Mesendoderm (in vitro differentiated cells): ENCODE measurements at places on chromosomes 12 and 14.
A peak's percentile ranks its signal among the peaks of the same experiment; 100 is the strongest.

DNA sequence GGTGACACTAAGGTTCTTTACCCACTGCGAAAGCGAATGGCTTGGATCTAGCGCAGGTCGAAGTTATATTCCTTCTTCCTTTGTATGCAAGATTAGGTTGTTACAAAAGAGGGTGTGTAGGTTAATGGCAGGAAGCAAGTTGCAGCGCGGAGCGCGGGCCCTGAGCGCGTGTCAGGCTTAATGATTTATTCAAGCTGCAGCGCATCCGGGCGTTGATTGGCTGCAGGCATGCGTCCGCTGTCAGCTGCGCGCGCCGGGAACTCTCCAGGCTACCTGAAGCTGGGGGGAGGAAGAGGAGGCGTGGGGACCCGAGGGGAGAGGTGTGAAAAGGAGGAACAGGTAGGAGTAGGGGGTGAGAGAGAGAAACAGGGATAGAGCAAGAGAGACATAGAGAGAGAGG lies 7.4 kb downstream of the ASCL1 start:
- peak; percentile 73 for DNase-seq

GRCh38 chr14:22656945-22657731 lies 13.0 kb upstream of the OR6J1 start:
- peak; percentile 50 for DNase-seq

- DNase-seq: peak; percentile 72
Observed at GRCh38 chr12:103571286-103571685, 15.8 kb upstream of the STAB2 start.

DNA sequence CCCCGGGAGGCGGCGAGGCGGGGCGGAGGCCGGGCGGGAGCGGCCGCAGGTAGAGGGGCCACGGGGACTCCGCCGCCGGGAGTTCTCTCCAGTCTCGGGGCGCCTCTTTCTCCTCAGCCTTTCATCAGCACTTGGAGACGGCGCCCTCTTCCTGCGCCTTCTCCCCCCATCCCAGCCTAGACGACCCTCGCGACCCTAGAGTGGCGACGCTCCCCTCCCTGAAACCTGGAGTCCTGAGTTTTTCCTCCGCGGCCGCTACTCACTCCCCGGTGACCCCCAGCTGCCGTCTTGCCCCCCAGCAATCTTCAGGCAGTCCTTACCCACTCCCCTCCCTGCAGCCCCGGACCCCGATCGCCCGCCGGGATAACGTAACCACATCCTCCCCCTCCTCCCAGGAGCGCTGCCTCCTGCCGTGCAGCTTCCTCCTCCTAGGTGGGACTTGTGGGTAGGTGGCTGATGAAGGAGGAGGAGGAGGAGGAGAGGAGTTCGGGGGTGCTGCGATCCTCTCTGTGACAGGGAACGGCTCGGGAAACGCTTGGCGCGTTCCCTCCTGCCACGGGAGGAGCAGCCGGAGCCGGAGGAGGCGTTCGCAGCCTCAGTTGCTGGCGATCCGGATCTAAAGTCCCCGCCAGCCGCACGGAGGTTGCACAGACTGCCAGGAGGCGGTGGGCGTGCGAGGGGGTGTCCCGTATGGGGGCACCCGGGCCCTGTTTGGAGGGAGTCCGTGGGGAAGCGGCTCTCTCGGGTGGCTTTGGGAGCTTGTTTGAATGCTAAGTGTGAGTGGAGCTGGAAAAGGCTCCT lies 891 bp downstream of the PLEKHA5 start:
- peak; percentile 76 for DNase-seq

DNA sequence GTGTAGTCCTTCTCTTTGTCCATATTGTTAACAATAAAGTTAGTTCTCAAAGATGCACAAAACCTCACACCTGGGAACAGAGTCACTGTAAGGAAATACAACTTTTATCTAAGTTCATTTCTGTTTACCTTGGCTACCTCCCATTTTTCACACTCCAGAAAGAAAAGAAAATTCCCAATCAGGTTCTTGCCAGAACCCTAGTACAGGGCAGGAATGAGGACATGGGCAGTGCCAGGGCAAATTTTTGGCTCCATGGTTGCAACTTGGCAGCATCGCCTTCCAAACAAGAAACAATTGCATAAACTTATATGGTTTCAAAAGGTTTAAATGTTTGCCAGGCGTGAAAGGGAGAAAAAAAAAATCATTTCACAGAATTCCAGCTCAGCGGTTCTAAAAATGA lies 296.3 kb upstream of the PRKD1 start:
- no peak for DNase-seq

GRCh38 chr12:43789941-43790340 lies 16.2 kb downstream of the TWF1 start:
- peak; percentile 60 for DNase-seq

GRCh38 chr14:97346675-97347074 lies 549.5 kb downstream of the VRK1 start:
- DNase-seq: peak; percentile 7

DNA sequence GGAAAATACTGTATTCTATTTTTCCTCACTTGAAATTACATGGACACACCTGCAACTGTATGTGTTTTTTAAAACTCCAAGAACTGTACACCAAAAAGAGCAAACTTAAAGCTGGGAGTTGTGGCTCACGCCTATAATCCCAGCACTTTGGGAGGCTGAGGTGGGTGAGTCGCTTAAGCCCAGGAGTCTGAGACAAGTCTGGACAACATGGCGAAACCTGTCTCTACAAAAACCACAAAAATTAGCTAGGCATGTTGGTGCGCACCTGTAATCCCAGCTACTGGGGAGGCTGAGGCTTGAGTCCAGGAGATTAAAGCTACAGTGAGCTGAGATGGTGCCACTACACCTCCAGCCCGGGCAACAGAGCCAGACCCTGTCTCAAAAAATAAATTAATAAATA lies 95.9 kb downstream of the SINHCAF start:
- DNase-seq: no peak

DNA sequence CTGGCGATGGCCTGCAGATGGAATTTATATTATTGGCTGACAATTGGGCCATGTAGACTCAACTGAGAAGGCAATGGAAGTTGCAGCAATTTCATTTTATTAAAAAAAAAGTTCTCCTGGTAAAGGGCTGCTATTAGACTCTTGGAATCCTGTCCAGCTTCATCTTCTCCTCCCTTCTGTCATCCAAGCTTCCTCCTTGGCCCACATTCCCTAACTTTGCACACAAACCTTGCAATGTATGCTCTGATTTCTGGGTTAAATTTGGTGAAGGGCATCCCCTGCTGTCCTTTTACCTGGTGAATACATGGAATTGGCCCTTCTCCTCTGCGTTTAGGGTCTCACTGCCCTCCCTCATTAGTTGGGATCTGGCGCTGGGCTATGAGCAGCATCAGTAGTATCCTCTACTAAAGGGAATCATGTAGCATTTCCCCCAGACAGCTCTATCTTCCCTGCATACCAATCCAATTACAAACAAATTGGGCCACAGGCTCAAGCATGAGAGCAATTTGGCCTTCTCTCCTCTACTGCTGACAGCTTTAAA lies 336.9 kb downstream of the BMP4 start:
- DNase-seq: peak; percentile 80

DNA sequence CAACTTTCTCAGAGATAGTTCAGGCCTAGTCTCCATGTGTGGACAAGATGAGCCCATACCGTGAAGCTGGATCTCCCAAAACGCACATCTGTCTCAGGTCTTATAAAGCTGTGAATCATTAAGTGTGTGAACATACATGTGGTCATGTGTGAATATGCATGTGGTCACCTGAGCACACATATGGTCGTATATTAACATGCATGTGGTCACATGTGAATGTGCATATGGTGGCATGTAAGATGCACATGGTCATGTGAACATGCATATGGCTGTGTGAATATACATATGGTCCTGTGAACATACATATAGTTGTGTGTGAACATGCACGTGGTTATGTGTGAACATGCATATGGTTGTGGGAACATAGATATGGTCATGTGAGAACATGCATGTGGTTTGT lies 172.5 kb upstream of the PZP start:
- no peak for DNase-seq

DNA sequence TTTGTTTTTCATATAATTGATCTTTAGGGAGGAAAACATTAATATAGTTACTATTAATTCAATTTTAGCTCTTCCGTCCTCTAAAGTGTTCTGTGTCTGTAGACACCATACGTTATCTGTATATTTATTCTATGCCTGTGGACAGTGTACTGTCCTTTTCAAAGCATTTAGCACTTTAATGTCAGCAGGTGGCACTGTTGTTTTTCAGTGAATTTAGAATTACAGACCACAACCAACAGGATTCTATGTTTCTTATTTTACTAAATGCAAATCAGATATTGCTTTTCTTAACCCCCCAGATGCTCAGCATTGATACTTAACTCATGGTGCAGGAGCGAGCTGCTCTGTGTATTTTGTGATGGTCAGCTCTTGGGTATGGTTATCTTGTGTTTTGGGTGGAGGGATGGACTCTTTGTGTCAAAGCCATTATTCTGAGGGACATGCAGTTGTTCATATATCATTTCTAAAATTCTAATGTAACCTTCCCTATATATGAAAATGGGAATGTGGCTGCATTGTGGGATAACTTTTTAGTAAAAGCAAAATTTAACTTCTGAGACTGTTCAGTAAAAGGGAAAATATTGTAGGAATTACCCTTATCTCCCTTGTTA lies 65.2 kb downstream of the PAPOLA start:
- peak; percentile 23 for DNase-seq

DNA sequence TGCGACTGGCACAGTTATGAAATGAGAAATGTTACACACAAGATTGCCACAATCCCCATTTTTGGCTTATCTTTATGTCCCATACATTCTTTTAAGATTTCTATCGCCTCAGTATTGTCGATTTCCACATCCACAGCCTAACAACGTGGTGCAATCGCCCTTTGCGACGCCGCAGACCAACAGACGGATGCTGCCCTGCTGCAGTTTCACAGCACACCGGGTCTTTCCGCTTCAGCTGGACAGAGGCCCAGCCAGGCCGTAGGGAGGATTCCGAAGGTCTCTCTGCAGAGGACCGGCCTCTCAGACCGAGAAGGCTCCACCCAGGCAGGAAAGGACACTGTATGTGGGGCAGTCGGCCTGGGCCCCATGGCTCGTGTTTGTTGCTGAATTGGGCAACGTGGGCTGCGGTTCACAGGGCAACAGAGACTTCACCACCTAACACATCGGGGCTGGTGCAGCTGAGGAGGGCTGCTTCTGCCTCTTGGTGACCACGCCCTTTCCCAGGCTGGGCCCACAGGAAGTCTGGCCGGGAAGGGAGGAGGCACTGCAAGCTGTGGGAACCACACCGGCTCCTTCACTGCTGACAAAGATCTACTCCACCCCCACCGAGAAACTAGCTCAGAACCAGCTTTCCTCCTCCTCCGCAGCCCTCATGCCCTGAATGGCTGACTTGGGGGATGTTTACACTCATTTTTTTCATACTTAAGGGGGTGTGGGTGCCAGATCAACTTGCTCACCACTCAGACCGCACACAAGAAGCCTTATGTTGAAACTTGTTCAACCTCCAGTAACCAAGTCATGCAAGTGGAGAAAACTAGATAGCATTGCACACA lies 32.9 kb upstream of the MDM1 start:
- peak; percentile 96 for DNase-seq

DNA sequence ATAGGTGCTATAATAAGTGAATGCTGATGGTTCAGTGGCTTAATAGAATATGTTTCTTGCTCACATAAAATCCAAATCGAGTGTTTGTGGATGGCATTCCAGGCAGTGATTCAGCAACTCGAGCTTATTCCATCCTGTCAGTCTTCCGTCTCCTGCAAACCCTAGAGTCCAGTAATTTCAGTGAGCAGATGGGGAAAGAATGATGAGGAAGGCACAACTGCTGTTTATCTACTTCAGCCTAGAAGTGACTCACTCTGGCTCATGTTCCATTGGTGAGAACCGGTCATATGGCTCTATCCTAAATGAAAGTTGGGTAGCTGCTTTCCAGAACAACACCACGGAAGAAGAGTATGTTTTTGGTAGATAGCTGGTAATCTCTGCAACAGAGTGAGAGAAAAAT lies 421.8 kb upstream of the PDE3A start:
- no peak for DNase-seq

GRCh38 chr12:77485961-77486854 lies 344.5 kb upstream of the NAV3 start:
- DNase-seq: peak; percentile 61

- DNase-seq: no peak
Observed at GRCh38 chr14:67426161-67426560, 14.2 kb upstream of the PLEK2 start.

DNA sequence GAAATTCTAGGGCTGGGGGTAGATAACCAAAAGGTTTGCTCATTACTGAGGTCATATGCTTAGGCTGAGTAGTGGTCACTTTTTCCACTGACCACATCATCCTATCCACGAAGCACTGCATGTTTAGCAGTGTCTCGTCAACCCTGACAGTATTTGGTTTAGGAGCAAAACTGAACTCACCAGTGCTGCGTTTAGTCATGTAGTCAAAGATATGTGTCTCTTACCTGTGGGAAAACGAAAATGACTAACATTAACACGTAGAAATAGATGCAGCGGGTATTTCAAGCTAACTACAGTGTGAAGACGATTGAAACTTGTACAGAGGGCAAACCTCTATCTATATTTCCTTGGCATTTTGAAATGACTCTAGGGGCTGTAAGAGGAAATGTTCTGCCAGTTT lies 34.6 kb downstream of the MTHFD1 start:
- DNase-seq: no peak

DNA sequence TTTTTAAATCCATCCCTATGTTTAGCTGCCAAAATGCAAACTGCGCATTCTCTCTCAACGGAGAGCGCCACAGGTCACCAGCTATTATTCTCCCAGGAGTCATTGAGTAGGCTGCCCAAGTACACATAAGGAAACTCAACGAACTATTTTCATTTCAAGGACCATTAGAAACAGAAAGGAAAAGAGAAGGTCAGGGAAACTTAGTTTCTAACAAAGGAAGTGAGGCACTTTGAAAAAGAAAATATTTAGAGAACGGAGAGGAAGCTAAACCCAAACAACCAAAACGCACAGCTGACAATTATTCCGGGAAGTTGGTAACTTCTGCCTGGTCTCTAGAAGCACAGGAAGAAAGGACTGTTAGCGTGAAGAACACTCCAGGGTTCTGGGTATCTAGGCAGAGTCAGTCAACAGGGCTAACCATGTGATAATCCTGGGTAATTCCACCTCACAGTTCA lies 23.5 kb downstream of the GPHB5 start:
- DNase-seq: no peak

GRCh38 chr14:105409364-105409763 lies 10.3 kb upstream of the MTA1 start:
- DNase-seq: no peak

DNA sequence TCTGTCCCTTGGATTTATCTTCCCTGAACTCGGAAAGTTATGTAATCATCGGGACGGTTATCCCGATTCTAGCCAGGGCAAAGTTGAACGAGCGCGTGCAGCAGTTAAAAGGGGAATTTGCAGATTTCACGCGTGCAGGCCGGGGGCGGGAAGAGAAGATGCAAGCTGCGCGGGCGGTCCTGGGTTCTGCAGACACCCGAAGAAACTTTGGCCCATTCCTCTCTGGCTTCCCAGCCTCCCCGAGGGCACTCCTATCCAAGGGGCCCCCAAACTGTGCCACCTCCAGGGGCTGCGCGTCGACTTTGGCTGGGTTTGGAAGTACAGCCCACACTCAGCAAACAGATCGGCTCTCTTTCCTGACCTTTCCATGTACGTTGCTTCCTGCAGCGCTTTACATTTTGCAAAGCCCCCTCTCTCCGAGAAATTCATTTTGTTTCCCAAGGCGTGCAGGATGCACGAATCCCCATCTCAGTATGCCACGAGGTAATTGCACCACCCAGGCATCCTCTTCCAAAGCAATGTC lies 941 bp upstream of the PPP1CC start:
- no peak for DNase-seq
